ENCODE measurements at places on chromosomes 7 and 10.

DNA sequence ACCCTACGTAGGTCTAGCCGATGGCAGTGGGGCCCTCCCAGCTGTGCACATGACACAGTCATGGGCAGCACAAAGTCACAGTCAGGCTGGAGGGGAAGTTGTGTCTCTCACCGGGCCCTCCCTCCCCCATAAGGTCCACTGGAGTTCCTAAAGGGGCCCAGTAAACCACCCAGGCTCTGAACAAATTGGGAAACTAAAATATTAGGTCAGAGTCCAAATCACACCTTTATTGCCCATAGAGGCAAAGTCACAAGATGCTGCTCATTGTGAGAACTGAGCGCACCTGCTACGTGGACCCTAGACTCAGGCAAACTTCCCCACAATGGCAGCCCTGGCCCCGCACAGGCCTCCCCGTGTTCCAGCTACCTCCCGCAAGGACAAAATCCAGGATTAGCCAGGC, 45.2 kb upstream of the SH2B2 start:
- no peak for DNase-seq

GRCh38 chr7:138934367-138934766, 46.8 kb downstream of the KIAA1549 start:
- no peak for DNase-seq

DNA sequence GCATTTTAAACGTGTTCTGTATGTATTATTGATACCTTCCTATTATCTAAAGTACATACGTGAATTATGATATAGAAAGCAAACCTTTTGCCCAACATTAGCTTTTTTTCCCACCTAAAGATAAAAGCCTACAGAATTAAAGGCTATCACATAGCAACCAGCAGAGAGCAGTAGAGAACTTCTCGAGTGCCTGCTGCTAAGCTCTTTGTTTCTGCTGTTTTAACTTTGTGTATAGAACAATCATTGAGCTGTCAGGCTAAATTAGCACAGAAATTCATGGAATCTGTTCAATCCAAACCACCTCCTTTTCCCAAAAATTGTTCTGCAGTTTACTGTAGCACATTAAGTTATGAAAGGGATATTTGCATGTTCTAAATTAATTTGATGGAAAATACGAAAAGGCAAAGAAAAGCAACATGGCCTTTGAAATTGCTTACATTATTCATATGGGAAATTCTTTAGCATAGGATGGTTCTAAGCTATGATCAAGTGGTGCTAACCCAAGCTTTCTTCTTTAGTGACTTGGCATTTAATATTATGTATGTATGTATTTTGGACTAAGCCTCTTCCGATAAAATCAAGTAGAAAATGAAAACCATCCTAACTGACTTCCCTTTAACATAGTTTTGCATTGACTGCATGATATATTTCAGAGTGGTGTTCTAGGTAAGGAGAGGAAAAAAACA, 1288.5 kb downstream of the GATA3 start:
- no peak for DNase-seq

- DNase-seq = no peak
These were observed 60.6 kb downstream of the ARL5B start for GRCh38 chr10:18719811-18720210.

GRCh38 chr10:31611161-31611560, 292.1 kb downstream of the ZEB1 start:
- DNase-seq = no peak

DNA sequence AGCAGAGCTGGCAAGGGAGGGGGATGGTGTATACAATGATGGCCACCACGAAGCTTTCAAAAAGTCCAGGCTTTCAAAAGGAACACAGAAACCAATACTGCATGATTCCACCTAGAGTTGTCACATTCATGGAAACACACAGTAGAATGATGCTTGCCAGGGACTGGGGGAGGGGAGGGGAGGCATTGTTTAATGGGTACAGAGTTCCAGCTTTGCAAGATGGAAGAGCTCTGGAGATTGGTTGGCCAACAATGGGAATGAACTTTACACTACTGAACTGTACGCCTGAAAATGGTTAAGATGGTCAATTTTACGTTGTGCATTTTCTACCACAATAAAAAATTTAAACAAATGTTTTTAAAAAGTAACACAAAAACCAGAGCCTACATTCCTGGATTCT, 104.5 kb upstream of the KDM7A start:
- no peak for DNase-seq

DNA sequence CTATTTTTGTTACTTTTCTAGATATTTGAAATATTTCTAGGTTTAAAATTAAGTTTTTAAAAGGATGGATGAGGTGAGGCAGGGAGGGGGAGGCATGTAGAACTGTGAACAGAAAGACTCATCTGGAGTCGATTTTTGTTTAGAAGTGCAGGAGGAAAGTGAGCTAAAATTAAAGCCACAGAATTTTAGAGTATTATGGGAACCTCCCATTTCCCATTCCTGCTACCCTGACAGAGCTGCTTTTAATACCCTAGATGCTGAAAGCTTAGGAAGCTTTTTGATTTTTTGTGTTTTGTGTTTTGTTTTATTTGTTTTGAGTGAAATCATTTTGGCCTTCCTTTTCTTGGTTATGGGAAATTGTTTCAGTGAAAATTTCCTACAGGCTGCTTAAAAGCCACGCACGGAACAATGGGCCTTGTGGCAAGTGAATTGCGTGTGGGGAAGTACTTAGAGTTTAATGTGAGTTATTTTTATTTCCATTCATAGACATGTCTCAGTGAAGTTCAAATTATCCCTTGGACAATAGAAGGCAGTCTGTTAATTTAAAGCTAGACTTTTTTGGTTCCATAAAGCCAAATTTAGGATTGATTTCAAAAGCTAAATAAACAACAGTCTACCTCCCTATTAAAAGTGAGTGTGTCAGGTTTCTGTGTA, 102.0 kb upstream of the HDAC9 start:
- DNase-seq = no peak

DNA sequence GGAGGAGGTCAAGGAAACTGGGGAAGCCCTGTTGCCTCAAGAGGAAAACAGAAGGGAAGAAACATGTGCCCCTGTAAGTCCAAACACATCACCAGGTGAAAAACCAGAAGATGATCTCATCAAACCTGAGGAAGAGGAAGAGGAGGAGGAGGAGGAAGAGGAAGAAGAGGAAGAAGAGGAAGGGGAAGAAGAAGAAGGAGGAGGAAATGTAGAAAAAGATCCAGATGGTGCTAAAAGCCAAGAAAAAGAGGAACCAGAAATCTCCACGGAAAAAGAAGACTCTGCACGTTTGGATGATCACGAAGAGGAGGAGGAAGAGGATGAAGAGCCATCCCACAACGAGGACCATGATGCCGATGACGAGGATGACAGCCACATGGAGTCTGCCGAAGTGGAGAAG, 82.7 kb upstream of the SAMD8 start:
- no peak for DNase-seq

DNA sequence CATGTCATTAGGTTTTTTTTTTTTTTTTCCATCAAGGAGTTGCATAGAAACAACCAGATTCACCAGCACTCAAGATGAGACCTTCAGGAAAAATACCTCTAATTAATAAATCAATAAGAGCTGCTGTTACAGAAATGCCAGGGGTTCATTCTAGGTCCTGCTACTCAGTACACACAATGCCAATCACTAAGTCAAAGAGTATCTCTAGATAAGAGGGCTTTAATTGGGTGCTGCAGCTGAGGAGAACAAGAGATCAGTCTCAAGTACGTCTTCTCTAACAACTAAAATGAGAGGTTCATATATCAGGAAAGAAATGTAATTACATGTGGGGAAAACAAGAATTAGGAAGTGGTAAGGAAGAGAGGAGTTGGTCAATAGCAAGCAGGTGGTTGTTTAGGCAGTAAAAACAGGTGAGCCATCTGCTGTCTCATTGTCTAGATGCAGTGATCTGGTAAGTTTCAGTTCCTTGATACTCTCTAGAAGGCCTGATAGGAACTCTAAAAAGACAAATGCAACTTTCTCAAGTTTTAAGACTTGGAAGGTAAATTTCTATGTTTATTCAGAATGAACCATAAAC, 272.9 kb upstream of the ZWINT start:
- DNase-seq = no peak

- no peak for DNase-seq
These were observed 399.9 kb upstream of the IGFBP3 start for GRCh38 chr7:46320956-46321355.

All from stimulated activated CD4-positive, alpha-beta T cell treated with anti-CD3 and anti-CD28 coated beads, Interleukin-4, amount 100 ng/mL, for 24 hours (primary cell).